Amniotic stem cell (primary cell): ENCODE measurements at places on chromosomes 4 and X.

DNA sequence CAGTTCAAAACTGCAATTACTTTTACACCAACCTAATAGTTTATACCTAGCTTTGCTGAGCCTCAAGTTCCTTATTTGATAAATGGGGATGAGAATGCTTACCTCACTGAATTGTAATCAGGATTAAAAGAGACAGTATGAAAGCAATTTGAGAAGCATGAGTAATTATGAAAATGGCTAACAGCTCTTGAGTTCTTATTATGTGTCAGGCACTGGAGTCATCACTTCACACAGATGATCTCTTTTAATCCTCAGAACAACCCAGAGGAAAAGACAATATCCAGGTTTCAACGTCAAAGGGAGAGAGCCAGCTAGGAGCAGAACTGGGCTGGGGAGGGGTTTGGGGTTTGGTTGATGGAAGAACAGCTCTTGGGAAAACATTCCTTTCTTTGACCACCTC, 221.0 kb upstream of the NWD2 start:
- no peak for DNase-seq

GRCh38 chr4:10703766-10704429, 19.3 kb upstream of the CLNK start:
- no peak for DNase-seq

- no peak for DNase-seq
Observed at GRCh38 chr4:2781911-2782310, 11.0 kb upstream of the SH3BP2 start.

DNA sequence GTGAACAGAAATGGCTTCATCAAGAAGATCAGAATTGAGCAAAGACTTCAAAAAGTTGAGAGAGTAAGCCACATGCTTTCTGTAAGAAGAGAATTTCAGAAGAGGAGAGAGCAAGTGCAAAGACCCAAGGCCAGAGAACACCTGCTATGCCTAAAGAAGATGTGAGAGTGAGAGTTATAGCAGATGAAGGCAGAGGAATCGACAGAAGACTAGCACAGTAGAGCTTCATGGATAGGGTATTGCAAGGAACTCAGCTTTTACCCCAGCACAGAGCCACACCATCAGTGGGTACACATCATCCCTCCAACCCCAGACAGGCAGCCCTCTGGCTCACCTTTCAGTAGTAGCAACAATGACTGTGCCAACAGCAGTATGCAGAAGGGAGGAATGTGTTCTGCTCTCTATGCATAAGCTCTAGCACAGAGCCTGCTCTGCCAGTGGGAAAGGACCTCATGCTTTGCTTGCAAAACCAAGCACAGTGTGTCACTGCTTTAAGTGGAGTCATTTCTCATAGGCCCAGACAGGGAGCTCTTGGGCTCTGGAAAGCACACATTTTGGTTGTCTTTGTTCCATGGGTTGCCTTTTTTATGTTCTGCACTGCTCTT, 318.6 kb downstream of the NAF1 start:
- no peak for DNase-seq

GRCh38 chr4:166092797-166093290, 219.8 kb downstream of the TLL1 start:
- no peak for DNase-seq
